ENCODE measurements at places on chromosomes 3 and 15.

- no peak for DNase-seq
Observed at GRCh38 chr15:25783607-25784540, 79.3 kb downstream of the ATP10A start.

DNA sequence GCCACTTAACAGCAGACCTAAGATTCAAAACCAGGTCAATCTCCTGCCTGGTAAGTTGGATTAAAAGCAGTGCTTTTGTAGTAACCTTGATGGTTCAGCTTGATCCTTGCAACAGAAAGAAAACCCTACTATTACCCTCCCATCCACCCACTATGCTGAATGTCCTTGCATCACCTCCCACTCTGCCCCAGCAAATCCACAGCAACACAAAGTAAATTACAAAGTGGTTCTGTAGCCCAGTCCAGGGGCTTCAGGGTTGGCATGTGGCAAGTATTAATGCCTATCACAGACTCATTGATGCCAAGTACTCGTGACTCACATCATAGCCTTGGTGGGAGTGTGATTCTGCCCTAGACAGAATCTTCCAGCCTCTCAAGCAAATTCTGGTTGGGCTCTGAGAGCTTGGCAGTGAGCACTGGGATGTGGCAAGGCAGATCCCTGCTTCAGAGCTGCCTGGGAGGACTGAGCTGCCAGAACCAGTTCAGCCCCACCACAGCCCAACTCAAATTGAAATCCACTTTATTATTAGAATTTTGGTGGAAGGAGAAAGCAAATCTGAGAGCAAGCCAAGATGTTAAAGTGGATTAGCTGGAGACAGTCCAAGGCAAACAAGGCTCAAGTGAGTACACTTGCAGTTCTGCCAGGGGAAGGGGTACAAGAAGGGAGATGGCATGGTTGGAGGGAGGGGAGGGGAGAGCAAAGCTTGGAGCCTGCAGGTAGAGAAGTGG lies 225.8 kb upstream of the UMPS start:
- DNase-seq: no peak

DNA sequence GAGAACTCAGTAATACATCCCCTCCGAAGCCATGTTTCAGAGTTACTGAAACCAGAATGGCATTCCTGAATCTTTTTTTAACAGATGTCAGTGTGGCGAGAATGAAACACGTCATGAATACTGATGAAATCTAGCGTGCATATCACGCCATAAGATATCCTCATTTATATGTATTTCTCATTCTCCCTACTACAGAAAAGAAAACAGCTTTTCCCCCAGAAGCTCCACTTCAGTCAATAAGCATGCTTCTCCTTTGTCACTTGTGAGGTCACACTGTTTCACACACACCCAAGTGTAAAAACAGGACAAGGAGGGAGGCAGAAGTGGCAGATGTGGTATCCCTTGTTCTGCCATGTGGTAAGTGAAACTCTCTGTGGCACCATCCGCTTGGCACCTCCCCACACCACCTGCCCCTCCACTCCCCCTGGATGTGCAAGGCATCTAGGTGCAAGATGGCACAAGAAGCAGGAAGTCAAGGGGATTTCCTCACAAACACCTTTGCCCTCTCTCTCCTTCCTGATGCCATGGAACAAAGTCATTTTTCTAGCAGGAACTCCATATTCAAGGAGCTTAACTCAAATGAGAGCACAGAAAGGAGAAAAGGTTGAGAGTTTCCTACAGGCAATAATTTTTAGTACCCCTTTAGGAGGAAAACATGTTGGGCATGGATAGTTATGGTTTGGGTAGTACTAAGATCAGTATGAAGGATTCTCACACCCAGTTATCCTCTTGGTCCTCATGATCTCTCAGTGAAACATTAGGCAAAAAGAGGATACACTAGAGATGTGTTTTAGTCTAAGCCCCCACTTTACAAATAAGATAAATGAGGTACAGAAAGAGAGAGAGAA lies 47.5 kb upstream of the FRMD4B start:
- no peak for DNase-seq

DNA sequence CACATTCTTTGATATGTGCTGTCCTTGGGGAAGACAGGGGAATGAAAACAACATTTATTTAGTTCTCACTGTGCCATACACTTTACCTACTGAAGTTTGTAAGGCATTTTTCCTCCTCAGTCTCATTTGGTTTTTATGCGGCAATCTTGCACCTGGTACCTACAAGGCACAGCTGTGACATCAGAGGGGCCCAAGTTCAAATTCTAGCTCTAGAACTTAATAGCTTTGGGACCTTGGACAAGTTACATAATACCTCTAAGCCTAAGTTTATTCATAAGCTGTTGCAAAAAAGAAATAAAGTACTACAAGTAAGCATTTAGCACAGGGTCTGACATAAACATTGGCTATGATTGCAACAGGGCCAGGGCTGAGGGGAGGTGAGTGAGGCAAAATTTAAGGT lies 5.6 kb upstream of the FAM81A start:
- no peak for DNase-seq

- no peak for DNase-seq
Observed at GRCh38 chr15:70812827-70813364, 41.1 kb downstream of the LARP6 start.

- DNase-seq: no peak
Observed at GRCh38 chr3:134693804-134694203, 43.0 kb upstream of the KY start.
